Stimulated activated CD8-positive, alpha-beta memory T cell treated with anti-CD3 and anti-CD28 coated beads, Interleukin-4, amount 100 ng/mL, for 4 hours (primary cell): ENCODE measurements at places on chromosomes 11 and 22.

DNA sequence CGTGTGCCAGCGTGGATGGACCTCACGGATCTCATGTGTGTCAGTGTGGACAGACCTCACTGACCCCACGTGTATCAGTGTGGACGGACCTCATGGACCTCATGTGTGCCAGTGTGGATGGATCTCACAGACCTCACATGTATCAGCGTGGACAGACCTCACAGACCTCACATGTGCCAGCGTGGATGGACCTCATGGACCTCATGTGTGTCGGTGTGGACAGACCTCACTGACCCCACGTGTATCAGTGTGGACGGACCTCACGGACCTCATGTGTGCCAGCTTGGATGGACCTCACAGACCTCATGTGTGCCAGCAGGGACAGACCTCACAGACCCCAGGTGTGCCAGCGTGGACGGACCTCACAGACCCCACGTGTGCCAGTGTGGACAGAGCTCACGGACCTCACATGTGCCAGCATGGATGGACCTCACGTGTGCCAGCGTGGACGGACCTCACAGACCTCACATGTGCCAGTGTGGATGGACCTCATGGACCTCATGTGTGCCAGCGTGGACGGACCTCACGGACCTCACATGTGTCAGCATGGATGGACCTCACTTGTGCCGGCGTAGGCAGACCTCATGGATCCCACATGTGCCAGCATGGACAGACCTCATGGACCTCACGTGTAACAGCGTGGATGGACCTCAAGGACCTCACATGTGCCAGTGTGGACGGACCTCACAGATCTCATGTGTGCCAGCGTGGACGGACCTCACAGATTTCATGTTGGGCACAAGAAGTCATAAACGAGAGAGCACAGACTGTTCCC, 18.2 kb downstream of the TTLL8 start:
- no peak for DNase-seq

- no peak for DNase-seq
Observed at GRCh38 chr22:23180893-23181720, 798 bp downstream of the BCR start.

DNA sequence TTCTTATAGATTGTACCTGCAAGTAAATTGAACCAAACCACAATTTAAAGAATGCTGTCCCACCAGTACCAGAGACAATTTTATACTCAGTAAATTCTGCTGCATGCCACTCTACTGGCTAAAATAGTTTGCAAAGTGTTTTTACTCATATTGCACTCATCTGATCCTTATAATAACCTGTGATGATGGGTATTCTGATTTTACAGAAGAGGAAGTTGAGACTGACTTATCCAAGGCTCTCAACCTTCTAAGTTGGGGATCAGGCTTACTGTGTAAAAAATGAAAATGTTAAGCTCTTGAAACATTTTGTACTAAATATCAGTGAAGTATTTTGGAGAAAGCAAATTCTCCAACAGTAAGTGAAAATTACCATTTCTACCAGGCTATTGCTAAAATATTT, 37.9 kb downstream of the RNF169 start:
- no peak for DNase-seq

DNA sequence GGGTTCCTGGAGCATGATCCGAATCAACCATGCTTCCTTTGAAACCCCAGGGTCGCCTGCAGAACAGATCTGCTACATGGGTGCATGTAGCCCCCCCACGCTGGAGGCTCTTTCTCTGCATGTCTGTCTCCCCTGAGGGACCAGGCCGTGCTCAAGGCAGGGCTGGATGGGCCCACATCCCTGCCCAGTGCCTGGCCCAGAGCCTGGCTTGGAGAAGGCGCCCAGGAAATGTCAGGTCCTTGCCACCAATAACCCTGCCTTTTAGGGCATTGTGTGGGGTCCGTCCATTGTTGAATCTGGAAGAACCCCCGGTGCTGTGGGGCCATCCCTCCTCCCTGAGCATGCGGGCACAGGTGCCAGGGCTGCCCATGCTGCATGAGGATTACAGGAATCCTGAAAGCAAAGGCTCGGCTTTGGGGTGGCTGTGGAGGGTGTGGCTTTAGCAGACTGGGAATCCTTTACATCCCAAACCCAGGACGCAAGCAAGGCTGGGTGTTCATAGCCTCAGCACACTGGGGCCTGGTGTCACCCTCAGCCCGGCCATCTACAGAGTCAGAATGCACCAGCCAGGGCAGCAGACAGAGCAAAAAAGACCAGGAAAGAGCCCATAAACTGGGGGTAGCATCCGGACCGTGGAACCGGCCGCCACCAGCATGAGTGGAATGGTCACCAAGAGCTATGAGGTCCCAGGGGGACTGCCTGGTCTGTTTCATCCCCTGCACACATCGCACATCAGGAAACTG, 48.2 kb downstream of the RTL6 start:
- DNase-seq: no peak

DNA sequence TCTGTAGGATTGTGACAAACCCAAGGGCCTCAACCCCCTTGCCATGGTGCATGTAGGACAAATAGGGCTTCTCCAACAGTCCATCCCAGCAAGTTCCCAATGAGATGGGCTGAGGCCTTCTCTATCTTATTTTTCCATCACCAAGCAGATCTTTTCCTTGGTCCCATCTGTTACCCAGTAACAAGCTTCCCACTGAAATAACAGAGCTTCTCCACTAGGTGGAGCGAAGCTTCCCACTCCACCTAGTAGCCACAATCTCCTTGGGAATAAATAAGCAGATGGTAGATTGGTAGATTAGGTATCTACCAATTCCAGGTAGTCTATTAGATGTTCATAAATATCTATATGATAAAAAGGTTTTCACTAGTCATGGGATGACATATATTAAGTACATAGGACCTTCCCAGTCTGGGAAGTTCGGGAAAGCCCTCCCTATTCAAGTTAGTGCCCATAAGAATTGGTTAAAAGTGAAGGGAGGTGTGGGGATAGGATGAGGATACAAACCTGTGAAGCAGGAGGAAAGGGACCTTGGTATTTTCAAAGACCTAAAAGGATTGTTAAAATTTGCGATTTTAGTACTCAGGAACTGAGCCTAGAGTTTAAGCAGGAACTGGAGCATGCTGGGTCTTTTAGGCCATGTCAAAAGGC, 5.9 kb upstream of the OR52L1 start:
- no peak for DNase-seq

DNA sequence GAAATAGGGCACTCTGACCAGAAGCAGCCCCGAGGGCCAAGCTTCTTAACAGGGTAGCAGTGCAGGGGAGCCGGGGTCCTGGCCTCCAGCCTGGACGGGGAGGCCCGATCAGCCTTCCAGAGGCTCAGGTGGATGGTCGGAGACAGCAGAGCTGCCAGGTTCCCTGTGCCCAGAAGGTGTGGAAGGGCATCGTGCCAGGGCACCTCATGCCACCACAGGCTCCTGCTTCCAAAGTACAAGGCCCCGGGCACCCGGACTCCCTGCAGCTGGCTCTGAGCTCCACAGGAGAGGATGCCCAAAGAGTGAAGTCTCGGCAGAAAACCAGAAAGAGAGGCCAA, 14.3 kb downstream of the EHD1 start:
- no peak for DNase-seq

- DNase-seq: no peak
Observed at GRCh38 chr11:11588891-11589290, 32.9 kb downstream of the GALNT18 start.

GRCh38 chr11:128939591-128939990, 3.1 kb downstream of the TP53AIP1 start:
- DNase-seq: no peak

GRCh38 chr11:69213316-69213715, 57.6 kb downstream of the SMIM38 start:
- no peak for DNase-seq

DNA sequence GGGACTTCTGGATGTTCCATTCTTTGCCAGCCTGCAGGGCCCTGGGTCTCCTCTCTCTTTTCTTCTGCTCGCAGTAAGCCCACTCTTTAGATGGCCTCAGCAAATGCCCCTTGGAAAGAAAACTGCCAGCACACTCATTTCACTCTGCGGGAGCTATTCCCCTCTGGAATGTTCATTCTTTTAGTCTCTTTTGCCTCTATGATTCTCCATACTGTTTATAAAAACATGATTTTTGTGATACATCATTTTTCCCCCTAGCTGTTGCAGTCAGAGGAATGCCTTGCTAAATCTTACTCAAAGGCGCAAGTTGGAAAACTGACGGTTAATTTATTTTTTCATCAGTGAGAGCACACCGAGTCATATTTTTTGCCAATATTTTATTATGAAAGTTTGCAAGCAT, 184.9 kb downstream of the SNX19 start:
- no peak for DNase-seq

DNA sequence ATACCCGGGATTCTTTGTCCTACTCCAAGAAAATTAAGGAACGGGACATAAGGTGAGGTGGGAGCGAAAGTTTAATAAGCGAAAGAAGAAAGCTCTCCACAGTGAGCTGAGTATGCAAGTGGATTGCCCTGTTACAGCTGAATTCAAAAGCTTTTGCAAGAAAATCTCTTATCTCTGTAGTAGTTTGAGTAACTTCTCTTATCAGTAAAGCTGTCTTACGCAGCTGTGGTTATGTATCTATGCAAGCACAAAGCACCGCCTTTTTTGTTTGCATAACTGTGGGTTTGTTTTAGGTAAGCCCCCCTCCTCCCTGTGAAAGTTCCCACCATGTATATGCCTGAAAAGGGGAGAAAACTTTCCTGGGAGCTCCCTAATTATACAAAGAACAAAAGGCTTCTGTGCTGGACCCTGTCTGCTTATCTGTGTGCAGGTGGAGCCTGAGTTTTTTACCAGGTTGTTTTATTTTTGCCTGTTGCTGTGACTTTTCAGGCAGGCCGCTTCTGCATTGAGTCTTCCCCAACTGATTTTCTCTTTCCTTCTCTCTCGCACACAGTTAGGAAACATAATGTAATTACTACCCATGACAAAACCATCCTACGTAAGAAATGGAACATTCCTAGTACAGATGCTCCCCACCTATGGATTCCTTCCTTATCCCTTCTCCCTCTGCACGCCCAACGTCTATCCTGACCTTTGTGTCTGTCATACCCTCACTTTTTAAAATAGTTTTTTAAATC, 837 bp upstream of the PLAAT5 start:
- no peak for DNase-seq

DNA sequence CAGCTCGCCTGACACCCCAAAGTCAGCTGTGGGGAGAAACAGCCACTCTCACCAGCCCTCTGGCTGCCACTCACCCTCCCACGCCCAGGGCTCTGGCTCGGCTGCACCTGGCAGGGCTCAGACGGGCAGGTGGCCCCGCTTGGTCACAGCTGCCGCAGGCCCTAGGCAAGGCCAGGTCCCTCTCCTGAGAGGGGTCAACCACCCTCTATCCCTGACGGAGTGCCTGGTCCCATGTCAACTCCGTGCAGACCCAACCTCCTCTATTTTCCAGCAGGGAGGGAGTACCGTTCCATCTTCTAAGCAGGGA, 1.9 kb downstream of the MAP4K2 start:
- no peak for DNase-seq

- DNase-seq: no peak
Observed at GRCh38 chr11:18540207-18541009, 13.7 kb upstream of the TSG101 start.

- DNase-seq: no peak
Observed at GRCh38 chr11:134555510-134555909, 143.5 kb upstream of the B3GAT1 start.
